ENCODE measurements at places on chromosomes 6 and 20. TPM values are rescaled to one million over a fixed set of nuclear protein-coding genes. Genes with fewer than 3 reads are reported as not detected.

ELOVL2 gene
- total RNA-seq: not detected

NINL gene
- 6.8 TPM for total RNA-seq

ZNF165 gene
- 0.83 TPM for total RNA-seq

CLPSL2 gene
- total RNA-seq: not detected

LZTS3 gene
- total RNA-seq: 26.6 TPM

DIDO1 gene
- 132 TPM for total RNA-seq

IFNGR1 gene
- total RNA-seq: 30.1 TPM

TBXT gene
- total RNA-seq: not detected

PRR18 gene
- not detected for total RNA-seq

DDO gene
- not detected for total RNA-seq

LST1 gene
- 13.7 TPM for total RNA-seq

MROH8 gene
- total RNA-seq: 1.9 TPM

- H3K4me1 ChIP-seq: no peaks in the 10 kb centered on the region
- no peak for DNase-seq
- no peaks in the 10 kb centered on the region for H3K27me3 ChIP-seq
- no peak overlapping the region for H3K4me3 ChIP-seq
- no peak overlapping the region for H3K27ac ChIP-seq
Observed at GRCh38 chr6:110589865-110590513, 113.6 kb upstream of the SLC22A16 start.

- H3K27ac ChIP-seq: no peak within 1 kb of the TSS
- DNase-seq: no peak
- H3K27me3 ChIP-seq: peaks cover 83% of the 10 kb centered on the region
- peaks cover 49% of the 10 kb centered on the region for H3K4me1 ChIP-seq
- peaks cover 22% of the 10 kb centered on the region for H3K36me3 ChIP-seq
Observed at GRCh38 chr6:30075094-30075789, at the start of gene RNF39. RNF39 (minus strand) TSS chr6:30075769; CDS start chr6:30075585, 184 bp downstream.

GRCh38 chr20:5096463-5096862 lies 23.3 kb downstream of the PCNA start:
- H3K4me3 ChIP-seq: no peak overlapping the region
- H3K36me3 ChIP-seq: no peaks in the 10 kb centered on the region
- no peak for DNase-seq
- H3K27ac ChIP-seq: peak overlapping the region; percentile 57
- H3K4me1 ChIP-seq: peaks cover 5% of the 10 kb centered on the region

- peaks cover 60% of the 10 kb centered on the region for H3K4me1 ChIP-seq
- DNase-seq: no peak
- H3K4me3 ChIP-seq: no peak overlapping the region
- H3K27me3 ChIP-seq: no peaks in the 10 kb centered on the region
- peak overlapping the region; percentile 2 for H3K27ac ChIP-seq
- peaks cover 11% of the 10 kb centered on the region for H3K36me3 ChIP-seq
Observed at GRCh38 chr6:158000530-158001307, 19.1 kb downstream of the SYNJ2 start.

GRCh38 chr6:50821441-50822077 lies 2.9 kb downstream of the TFAP2B start:
- H3K36me3 ChIP-seq: no peaks in the 10 kb centered on the region
- H3K4me1 ChIP-seq: peaks cover 21% of the 10 kb centered on the region
- H3K27me3 ChIP-seq: peaks cover 84% of the 10 kb centered on the region
- no peak overlapping the region for H3K27ac ChIP-seq

GRCh38 chr6:108897371-108897770 lies 49.1 kb downstream of the ARMC2 start:
- no peak for DNase-seq
- H3K36me3 ChIP-seq: no peaks in the 10 kb centered on the region
- H3K27ac ChIP-seq: no peak overlapping the region
- H3K4me1 ChIP-seq: peaks cover 8% of the 10 kb centered on the region
- H3K4me3 ChIP-seq: no peak overlapping the region

DNA sequence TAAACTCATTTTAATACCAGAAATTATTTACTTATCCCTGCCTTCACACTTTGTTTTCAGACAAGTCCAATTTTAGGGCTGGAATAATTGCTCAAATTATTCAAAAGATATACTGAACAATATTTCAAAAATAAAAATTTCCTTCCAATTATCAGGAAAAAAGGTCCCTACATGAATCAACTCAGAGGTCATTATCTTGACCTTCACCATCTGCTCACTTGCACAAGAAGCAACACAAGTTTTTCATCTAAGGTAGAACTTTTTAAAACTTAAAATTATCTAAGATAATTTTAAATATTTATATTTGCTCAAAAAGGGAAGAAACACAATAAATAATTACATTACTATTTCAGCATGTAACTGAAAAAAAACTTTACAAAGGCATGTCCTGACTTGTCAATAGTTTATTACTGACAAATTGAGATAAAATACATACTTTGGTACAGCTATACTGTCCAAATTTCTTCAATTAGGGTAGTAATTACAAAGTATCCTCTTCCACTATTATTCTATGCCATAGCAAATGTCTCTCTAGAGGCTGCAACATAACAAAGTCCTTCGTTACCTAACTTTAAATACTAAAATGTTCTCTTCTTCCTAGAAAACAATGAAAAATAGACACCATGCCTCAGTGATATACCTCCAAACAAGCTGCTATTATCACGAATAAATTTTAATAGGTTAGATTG lies 2.4 kb downstream of the CEP85L start:
- no peak overlapping the region for H3K27ac ChIP-seq
- no peaks in the 10 kb centered on the region for H3K27me3 ChIP-seq
- no peaks in the 10 kb centered on the region for H3K36me3 ChIP-seq
- peak overlapping the region; percentile 85 for H3K4me3 ChIP-seq

- no peak for DNase-seq
- peak overlapping the region; percentile 99 for H3K27ac ChIP-seq
- peaks cover 3% of the 10 kb centered on the region for H3K36me3 ChIP-seq
- peaks cover 62% of the 10 kb centered on the region for H3K4me1 ChIP-seq
- no peaks in the 10 kb centered on the region for H3K27me3 ChIP-seq
Observed at GRCh38 chr6:100880149-100880852, 828 bp downstream of the ASCC3 start.

DNA sequence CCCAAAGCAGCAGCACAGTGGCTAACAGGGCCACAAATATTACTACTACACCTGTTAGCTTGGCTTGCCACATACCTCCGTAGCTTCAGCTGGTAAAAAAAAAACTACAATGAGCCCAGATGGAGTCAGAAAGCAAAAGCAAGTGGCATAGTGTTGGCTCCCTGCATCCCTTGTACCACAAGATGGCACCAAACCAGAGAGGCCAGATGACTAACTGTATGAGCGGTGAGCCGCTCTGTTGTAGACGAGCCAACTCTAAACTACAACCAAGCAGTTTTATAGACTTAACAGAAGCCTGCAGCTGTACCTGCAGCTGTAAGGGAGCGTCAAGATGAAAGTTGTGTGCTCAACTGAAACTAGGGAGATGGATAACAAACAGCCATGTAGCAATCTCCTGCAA lies 84.5 kb upstream of the MCHR2 start:
- DNase-seq: no peak
- no peaks in the 10 kb centered on the region for H3K36me3 ChIP-seq
- no peak overlapping the region for H3K27ac ChIP-seq
- H3K4me3 ChIP-seq: no peak overlapping the region

- peaks cover 3% of the 10 kb centered on the region for H3K36me3 ChIP-seq
- H3K4me1 ChIP-seq: no peaks in the 10 kb centered on the region
- H3K27ac ChIP-seq: no peak overlapping the region
- no peak overlapping the region for H3K4me3 ChIP-seq
- no peak for DNase-seq
Observed at GRCh38 chr20:43853174-43853803, 61.4 kb upstream of the TOX2 start.

- H3K27me3 ChIP-seq: no peaks in the 10 kb centered on the region
- no peaks in the 10 kb centered on the region for H3K4me1 ChIP-seq
- H3K36me3 ChIP-seq: no peaks in the 10 kb centered on the region
- no peak for DNase-seq
- H3K4me3 ChIP-seq: no peak overlapping the region
- no peak overlapping the region for H3K27ac ChIP-seq
Observed at GRCh38 chr6:124661097-124661661, 301.1 kb upstream of the RNF217 start.

- H3K4me1 ChIP-seq: no peaks in the 10 kb centered on the region
- H3K27me3 ChIP-seq: peaks cover 25% of the 10 kb centered on the region
- H3K4me3 ChIP-seq: no peak overlapping the region
- no peak for DNase-seq
Observed at GRCh38 chr20:6253396-6253795, 130.6 kb upstream of the FERMT1 start.

DNA sequence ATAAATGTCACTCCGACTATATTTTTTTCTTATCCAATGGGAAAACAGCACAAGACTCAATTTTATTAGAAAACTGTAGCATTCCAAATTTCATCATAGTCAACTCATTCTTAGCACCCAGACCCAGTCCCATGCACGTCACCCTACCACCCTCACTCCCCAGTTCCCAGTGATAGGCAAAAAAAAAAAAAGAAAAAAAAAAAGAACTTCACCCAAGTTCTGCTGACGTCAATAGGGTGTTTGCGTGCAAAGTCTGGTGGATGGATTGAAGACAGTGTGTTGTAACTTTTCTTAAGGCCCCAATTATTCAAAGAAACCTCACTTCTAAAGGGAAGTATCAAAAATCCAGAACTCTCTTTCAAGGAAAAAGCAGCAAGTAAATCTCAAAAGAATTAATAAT lies 213.9 kb upstream of the PRDM1 start:
- no peak for DNase-seq
- no peaks in the 10 kb centered on the region for H3K36me3 ChIP-seq
- H3K4me3 ChIP-seq: no peak overlapping the region
- no peaks in the 10 kb centered on the region for H3K4me1 ChIP-seq

DNA sequence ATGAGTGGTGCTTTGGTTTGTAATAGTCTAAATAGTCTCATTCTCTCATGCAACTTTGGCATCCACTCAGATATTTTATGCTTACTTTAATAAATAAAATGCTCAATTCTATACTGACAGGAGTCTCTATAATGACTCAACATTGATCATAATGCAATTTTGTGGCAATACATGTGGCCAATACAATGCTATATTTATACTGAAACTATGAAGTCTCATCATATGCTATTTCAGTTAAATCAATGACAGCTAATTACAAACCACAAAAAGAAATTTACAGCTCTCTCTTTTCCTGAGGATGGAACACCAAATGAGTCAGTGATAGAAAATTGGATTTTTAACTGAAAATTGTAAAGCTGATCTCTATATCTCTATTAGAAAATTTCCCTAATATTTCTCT lies 77.1 kb downstream of the WASF1 start:
- no peak for DNase-seq
- no peaks in the 10 kb centered on the region for H3K36me3 ChIP-seq
- H3K27ac ChIP-seq: no peak overlapping the region
- H3K4me3 ChIP-seq: no peak overlapping the region
- no peaks in the 10 kb centered on the region for H3K27me3 ChIP-seq

DNA sequence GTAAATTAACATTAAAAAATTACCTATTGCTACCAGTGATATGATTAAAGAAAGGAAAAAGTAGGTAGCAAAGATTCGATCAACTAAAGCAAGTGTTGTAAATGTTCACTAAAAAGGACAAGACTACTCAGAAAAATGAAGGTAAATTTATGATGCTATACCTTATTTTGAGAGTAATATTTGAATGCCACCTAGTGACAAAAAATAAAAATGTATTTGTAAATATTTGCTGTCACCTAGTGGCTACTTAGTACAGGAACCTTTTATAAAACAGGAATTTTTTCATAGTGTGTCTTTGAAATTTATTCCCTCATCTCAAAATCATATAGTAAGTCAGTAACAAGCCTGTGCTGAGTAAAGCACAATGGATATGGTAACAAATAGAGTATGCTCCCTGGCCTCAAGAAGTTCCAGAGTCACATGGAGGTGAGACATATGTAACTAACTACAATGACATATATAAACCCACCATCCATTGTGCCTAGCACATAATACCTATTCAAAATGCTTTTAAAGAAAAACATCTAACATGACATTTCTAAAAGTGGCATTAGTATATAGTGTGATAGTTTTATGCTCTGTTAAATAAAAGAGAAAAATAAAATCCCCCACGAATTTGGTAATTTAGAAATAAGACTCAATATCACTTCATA lies 193.1 kb upstream of the SIM1 start:
- DNase-seq: no peak
- H3K27ac ChIP-seq: no peak overlapping the region
- no peak overlapping the region for H3K4me3 ChIP-seq
- H3K27me3 ChIP-seq: no peaks in the 10 kb centered on the region

GRCh38 chr6:50792771-50793170 lies 25.9 kb upstream of the TFAP2B start:
- no peaks in the 10 kb centered on the region for H3K4me1 ChIP-seq
- DNase-seq: no peak
- no peak overlapping the region for H3K4me3 ChIP-seq

GRCh38 chr6:15659181-15659580 lies 3.6 kb downstream of the DTNBP1 start:
- no peak for DNase-seq
- no peaks in the 10 kb centered on the region for H3K27me3 ChIP-seq
- peaks cover 58% of the 10 kb centered on the region for H3K4me1 ChIP-seq
- peaks cover 4% of the 10 kb centered on the region for H3K36me3 ChIP-seq
- no peak overlapping the region for H3K4me3 ChIP-seq

- H3K27me3 ChIP-seq: no peaks in the 10 kb centered on the region
- DNase-seq: no peak
- no peak overlapping the region for H3K27ac ChIP-seq
- no peaks in the 10 kb centered on the region for H3K36me3 ChIP-seq
Observed at GRCh38 chr20:235891-236290, 8.8 kb downstream of the DEFB129 start.

GRCh38 chr20:62616728-62617621 lies 25.3 kb upstream of the SLCO4A1 start:
- no peaks in the 10 kb centered on the region for H3K36me3 ChIP-seq
- H3K4me1 ChIP-seq: peaks cover 5% of the 10 kb centered on the region
- peak overlapping the region; percentile 46 for H3K27ac ChIP-seq
- no peaks in the 10 kb centered on the region for H3K27me3 ChIP-seq
- DNase-seq: peak; percentile 59

DNA sequence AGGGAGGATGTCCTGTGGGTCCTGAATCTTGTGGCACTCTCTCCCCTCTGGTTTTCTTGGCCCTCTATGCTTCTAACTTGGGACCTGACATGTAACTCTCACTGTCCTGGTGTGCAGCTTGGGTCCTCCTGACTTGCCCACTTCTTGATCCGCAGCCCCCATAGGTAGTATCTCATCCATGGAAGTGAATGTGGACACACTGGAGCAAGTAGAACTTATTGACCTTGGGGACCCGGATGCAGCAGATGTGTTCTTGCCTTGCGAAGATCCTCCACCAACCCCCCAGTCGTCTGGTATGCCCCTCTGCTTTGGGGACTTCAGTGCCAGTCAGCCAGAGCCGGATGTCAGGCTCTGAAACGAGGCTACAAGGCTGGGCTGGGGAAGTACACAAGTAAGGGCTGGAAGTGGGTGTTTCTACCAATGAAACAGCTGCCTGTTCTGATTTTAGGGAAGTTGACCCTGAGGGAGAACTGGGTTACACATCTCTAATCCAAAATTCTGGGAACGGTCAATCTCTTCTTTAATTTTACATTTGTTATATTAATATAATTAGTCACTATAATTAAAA lies 641 bp downstream of the DBNDD2 start:
- no peaks in the 10 kb centered on the region for H3K27me3 ChIP-seq
- H3K4me1 ChIP-seq: peaks cover 24% of the 10 kb centered on the region
- peak overlapping the region; percentile 83 for H3K27ac ChIP-seq
- no peaks in the 10 kb centered on the region for H3K36me3 ChIP-seq
- H3K4me3 ChIP-seq: peak overlapping the region; percentile 68

All from naive thymus-derived CD8-positive, alpha-beta T cell (primary cell).